ENCODE measurements at places on chromosomes 12 and 14.

DNA sequence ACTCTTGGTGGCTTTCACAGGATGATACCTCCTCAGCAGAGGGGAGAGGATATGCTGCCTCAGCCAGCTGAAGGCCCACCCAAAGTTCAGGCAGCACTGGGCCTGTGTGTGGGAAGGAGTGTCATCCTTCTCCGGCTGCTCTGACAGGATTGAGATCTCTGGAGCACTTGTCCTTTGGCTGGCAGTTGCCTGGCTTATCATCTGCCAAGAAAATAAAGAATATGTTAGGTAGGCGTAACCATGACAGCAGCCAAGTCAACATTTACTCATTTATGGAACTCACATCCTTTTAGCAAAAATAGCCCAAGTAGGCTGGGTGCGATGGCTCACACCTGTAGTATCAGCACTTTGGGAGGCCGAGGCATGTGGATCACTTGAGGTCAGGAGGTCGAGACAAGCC is 68.5 kb downstream of the PPFIBP1 start:
- DNase-seq = no peak

DNA sequence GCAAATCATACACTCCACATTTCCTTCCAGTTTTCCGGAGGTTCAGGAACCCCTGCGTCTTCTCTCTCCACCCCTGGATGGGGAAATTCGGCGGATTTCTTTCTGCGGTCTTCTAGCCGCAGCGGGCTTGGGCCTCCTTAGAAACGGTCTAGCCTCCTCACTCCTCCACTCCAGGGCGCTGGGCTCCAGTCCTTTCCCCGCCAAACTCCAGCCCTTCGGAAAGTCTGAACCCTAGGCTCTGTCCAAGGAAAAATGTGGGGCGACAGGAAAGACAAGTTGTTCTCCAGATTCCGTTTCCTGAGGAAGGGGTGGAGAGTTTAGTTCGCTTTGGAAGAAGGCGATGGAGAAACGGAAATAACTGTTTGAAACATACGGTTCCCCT is 1.4 kb upstream of the HOXC10 start:
- no peak for DNase-seq

GRCh38 chr12:91604897-91605296 is 422.3 kb upstream of the DCN start:
- no peak for DNase-seq

GRCh38 chr12:83958997-83959396 is 953.6 kb downstream of the SLC6A15 start:
- DNase-seq = no peak

DNA sequence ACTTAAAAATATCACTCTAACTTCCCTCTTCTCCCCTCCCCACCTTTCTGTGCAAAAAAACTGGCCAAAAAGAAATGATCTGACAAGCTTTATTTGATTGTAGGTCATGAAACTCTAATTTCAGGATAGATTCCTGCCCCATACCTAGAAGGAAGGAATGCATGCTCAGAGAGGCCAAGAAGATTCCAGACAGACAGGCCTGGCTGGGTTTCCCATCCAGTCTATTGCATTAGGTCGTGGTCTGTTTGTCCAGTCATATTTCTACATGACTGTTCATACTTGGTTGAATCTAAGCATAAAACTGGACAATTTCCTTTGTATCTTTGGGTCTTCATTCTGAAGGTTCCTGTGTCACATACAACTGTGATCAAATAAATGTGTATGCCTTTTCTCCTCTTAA is 20.0 kb upstream of the SLC15A5 start:
- no peak for DNase-seq

- DNase-seq = no peak
Observed at GRCh38 chr14:64954491-64955240, 12.1 kb upstream of the GPX2 start.

GRCh38 chr12:108519558-108519957 is 4.5 kb downstream of the FICD start:
- peak; percentile 14 for DNase-seq

DNA sequence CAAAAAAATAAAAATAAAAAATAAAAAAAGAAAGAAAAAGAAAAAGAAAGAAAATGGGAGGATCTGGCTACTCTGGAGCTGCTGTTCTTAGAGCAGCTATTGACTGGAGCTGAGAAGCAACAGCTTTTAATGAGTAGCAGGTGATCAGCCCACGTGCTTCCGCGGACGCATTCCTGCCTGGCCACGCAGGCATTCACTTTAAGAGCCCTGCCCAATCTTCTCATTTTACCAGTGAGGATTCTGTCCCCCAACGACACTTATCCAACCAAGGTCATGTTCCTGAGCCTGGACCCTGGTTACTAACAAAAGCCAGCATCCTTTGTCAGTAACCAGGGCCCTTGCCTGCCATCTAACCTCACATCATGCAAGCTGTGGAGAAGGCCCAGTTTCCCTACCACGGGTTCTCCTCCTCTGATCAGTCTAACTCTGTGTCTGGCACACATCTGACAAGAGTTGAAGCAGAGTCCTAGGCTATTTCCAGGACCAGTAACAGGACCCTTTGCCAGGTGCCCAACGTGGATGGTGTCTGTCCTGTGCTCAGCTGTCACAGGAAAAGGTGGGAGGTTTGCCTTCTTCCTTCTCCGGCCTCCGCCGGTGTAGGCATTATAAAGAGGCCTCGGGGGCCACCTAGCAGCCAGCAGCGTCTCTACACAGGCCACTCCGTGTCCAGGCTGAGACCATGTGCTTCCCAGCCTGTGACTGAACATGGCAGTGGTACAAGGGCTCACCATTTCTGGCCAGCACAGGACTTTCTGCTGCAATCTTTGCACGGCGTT is 60.9 kb upstream of the GPATCH2L start:
- DNase-seq = peak; percentile 18

DNA sequence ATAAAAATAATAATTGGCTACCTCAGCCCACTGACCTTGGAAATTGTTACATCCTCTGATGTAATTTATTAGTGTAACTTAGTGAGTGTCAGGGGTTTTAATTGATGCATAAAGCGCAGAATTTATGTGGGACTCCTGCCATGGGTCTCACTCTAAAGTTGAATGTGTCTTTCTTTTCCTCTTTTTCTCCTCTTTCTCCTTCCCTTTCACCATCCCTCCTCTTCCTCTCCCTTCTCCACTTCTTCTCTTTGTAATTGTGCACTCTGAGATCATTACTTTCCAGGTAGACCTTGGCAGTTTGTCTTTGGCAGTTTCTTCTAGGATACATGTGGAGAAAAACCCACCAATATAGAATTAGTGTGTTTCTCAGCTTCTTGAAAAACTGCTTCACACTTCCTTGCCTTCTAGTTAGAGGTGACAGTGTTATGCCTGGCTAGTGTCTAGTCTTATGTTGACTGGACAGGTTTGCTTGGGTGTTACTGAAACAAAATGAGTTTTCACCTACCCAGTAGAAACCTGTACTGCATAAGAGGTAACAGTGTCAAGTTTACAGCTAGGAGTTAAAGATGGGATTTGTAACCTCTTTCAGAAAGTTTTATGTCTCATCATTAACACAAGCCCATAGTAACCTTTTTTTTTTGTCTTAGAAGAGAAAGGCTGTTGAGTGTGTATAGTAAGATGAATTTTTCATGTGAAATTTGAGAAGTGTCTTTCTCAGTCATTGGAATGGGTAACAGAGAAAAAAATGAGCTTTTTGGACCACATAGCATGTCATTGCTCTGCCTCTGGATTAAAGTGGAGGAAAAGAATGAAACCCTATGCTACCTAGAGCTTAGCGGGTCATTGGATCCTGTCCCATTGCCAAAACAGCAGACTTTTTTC is 18.6 kb downstream of the PELI2 start:
- no peak for DNase-seq

GRCh38 chr12:122738571-122738970 is 7.9 kb upstream of the HCAR1 start:
- DNase-seq = peak; percentile 55

DNA sequence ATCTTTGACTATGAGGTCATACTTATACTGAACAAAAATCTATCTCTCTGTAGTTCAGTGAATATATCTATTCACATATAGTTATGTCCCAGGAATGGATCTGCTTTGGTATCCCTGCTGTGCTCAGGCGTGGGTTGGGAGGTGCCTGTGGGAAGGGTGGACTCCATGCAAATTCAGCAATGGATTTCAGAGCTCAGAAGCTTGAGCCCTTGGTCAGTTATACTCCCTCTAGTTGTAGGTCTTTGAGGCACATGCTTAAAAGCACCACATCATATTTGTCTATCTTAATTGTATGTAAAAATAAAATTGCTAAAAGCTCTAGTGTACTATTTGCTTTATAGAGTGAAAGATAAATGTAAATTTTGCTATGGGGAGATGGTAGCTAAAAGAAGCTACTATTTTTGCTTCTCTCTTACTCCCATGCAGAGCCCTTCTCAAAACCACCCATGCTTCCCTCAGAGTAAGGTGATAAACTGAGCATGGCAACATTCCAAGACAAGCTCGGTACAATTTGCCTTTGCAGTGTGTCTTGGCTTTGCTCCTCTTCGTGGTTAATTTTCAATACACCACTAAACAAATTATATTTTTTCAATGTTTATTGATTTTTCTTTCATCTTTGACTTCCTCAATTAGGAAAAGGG is 54.9 kb downstream of the SLC16A7 start:
- peak; percentile 14 for DNase-seq

GRCh38 chr14:52948836-52949235 is 2.0 kb downstream of the FERMT2 start:
- no peak for DNase-seq

- no peak for DNase-seq
Observed at GRCh38 chr12:39267886-39268285, 175.0 kb downstream of the KIF21A start.

DNA sequence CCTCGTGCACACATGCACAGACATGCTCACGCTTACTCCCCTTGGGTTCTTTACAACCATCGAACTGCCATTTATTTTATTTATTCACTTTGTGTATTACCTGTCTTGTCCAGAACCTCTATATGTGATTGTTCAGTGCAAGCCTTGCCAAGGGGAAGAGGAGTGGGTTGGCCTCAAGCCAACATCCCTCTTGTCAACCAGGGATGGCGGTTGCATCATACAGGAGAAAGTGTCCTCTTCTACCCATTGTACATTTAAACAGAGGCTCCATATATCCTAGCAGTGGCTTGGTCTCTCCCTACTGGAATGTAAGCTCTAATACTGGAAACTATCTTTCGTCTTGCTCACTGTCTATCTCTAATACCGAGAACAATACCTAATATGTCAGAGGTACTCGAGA is 108.4 kb downstream of the C12orf42 start:
- no peak for DNase-seq

GRCh38 chr14:100022772-100023451 is 42.3 kb upstream of the EVL start:
- no peak for DNase-seq

DNA sequence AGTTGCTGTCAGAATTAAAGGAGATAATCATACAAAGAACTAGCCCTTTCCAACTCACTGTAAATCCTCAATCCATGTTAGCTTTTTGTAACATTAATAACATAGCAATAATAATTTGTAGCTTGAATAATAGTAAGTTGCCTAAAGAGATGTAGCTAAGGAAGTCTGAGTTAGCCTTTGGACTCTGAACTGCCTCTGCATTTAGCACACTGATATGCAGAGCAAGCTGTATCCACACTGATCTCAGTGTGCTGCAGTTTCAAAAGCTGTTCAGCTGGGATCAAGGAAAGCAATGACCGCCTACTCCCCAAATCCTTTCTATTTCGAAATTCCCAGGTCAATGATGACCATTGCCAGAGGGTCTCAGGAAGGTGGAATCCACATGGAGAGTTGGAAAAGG is 99.3 kb upstream of the IFNG-AS1 start:
- no peak for DNase-seq

DNA sequence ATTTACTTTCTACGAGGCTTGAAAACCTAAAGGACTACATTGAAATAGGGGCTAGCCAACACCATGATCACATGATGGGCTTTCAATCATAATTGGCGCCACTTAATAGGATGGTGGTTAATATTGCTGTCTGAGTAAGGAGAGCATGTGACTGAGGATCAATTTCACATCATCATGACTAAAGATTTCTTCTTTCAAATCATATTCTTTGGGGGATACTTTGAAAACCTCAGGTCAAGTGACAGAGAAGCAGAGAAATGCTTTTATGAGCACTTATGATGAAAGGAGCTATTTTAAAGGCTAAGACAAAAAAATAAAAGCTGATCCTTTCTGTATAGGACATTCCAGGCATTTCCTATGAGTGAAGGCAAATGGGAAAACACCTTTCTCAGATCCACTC is 42.9 kb upstream of the KRAS start:
- DNase-seq = no peak

GRCh38 chr14:50531595-50532501 is 521 bp downstream of the MAP4K5 start:
- peak; percentile 57 for DNase-seq

DNA sequence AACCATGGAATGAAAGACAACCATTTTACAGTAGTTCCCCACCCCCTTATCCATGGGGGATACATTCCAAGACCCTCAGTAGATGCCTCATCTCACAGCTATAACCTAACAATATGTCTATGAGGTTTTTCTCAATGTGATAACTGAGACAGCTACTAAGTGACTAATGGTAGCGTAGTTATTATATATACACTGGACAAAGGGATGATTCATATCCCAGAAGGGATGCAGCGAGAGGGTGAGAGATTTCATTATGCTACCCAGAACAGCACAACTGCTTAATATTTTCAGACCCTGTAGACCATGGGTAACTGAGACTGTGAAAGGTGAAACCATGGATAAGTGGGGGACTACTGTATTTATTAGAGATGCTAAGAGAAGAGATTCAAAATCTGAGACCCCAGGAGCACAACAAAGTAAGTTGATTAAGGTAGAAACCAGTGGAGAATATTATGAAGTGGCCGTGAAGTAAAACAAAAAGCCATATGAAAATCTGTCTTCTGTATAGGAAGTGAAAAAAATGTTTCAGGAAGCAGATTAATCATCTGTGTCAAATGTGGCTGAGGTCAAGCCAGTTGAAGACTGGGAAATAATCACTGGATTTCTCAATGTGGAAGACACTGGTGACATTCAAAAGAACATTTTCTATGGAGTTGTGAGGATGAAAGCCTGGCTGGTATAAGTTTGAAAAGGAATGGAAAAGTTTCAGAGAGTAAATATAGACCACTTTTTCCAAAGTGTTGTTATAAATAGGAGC is 77.2 kb downstream of the RPL10L start:
- no peak for DNase-seq

DNA sequence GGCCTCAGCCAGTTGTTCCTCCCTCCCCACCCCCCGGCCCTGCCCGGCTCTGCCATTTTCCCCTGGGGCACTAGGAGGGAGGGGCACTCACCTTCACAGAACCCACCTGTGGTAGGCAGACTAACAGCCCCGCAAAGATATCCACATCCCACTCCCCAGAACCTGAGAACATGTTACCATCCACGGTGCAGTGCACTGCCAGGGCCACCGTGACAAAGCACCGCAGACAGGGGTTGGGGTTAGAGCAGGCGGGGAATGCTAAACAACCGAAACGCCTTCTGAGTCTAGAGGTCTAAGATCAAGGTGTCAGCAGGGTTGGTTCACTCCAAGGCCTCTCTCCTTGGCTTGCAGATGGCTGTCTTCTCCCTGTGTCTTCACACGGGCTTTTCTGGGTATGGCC is 57.4 kb upstream of the NCOR2 start:
- no peak for DNase-seq

Measured in SW480 (cell line).